ENCODE measurements at places on chromosomes 16 and 17. TPM values are rescaled to one million over a fixed set of nuclear protein-coding genes. Genes with fewer than 3 reads are reported as not detected.

PRRT2 gene
- total RNA-seq, result 2.0 TPM

DNA sequence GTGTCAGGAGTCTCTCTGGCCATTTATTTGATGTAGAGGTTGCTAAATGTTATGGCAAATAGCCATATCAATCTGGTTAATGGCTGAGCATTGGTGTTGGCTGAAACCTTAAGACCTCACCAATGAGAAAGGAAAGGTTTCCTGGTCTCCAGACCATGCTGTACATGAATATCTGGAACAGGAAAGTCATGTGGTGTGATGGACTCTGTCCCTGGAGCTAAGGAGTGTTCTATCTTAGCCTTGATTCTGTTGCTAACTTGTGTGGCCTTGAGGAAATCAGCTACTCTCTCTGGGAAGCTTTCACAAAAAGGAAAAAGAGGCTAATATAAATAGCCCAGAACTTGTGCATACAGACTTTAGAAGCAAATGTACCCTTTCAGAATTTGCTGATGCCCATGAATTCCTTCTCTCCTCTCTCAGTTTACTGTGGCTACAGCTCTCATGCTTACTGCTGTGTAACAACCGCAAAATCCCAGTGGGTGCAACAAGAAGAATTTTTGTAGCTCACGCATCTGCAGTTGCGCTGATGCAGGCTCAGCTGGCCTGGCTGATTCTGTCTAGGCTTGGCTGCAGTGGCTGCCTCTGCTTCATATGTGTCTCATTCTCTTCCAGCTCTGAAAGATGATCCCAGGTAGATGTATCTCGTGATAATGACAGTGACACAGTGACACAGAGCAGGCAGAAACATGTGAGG lies 287.5 kb downstream of the NPIPA8 start:
- DNase-seq, result no peak

- no peak for DNase-seq
These were observed 152.6 kb downstream of the IRF8 start for GRCh38 chr16:86051368-86052114.

GRCh38 chr16:610513-611381 lies 20.0 kb upstream of the WFIKKN1 start:
- DNase-seq, result no peak

- DNase-seq, result no peak
These were observed 17.7 kb downstream of the SLC7A5 start for GRCh38 chr16:87851601-87852000.

DNA sequence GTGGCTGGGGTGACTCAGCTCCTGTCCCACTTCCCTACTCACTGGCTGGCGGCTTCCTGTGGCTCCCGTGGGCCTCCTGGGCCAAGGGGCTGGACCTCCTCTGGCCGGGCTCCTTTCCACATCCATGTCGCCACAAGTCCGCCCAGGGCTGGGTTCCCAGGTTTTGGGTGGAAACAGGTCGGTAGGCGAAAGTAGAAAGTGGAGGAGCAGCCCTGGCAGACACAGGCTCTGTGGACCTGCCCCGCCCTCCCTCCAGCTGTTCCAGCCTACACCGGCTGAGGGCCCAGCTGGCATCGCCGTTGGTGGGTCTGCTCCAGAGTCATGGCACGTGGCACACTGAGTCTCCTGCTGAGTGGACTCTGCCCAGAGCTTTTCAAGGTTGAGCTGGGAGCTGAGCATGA lies 28.7 kb downstream of the GSE1 start:
- DNase-seq, result no peak

- DNase-seq, result no peak
These were observed 42.0 kb upstream of the XYLT1 start for GRCh38 chr16:17512636-17513220.

All from activated T-helper 2 cell treated with anti-CD3 and anti-CD28 coated beads, Interferon-gamma antibody, Interleukin-2, Interleukin-4, amounts not matched to agents 10 μg/mL and 5 μg/mL and 100 μg/mL, durations not matched to agents 14 hours and 24 hours and 36 hours (primary cell).